ENCODE measurements at places on chromosomes 6 and 20.

- DNase-seq = no peak
Measured at GRCh38 chr20:62624719-62625453, 17.4 kb upstream of the SLCO4A1 start.

GRCh38 chr6:146578054-146578453 lies 20.7 kb upstream of the ADGB start:
- no peak for DNase-seq

- no peak for DNase-seq
Measured at GRCh38 chr20:18092890-18093289, 35.2 kb upstream of the OVOL2 start.

DNA sequence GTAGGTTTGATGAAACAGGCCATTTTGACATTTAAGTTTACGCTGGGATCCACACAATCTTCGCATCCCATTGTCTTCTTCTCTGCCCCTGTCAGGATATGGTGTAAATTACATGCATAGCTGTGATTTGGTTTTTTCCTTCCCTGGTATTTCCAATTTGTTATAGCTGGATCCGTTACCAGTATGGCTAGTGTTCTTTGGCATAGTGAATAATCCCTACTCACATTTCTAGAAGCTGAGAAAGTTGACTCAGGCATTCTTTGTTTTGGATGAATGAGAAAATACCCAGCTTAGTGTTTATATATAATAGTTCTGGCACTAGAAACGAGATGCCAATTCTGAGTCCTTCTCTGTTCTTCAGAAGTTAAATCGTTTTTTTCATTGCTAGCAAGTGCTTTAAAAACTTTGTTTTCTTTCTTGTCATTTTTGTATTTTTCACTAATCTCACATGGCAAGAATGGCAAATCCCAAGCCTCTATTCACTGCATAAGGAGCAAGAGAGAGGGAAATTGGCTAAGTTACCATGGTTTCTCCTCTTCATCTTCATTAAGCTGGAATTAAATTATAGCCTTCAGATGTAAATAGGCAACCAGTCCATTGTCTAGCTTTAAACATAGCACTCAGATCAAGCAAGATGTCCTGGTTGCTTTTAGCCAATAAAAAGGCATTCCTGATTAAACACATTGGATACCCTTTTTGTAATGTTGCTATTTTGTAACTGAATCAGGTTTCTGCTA lies 91.9 kb upstream of the LAMP5 start:
- no peak for DNase-seq

DNA sequence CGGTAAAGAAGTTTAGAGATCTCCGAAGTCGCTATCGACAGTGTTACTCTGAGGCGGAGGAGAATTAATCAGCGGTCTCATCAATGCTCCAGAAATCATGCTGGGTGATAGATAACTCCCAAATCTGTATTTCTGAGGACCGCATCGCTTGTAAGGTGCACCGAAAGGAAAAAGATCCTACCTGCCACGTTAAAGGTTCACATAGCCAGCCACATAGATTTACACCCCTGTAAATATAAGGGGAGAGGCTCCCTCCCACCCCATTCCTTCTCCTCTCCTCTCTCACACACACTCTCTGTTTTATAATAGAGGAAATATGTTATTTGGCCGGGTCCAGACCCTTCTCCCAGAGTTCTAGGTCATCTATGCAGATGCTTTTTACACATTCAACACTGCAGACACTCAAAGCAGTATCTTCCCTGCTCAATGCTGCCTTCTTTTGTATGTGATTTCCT lies 620 bp upstream of the DEK start:
- DNase-seq = no peak

All from NAMALWA (cell line).